ENCODE measurements at places on chromosomes 7 and 10. TPM values are rescaled to one million over a fixed set of nuclear protein-coding genes. Genes with fewer than 3 reads are reported as not detected.

DNA sequence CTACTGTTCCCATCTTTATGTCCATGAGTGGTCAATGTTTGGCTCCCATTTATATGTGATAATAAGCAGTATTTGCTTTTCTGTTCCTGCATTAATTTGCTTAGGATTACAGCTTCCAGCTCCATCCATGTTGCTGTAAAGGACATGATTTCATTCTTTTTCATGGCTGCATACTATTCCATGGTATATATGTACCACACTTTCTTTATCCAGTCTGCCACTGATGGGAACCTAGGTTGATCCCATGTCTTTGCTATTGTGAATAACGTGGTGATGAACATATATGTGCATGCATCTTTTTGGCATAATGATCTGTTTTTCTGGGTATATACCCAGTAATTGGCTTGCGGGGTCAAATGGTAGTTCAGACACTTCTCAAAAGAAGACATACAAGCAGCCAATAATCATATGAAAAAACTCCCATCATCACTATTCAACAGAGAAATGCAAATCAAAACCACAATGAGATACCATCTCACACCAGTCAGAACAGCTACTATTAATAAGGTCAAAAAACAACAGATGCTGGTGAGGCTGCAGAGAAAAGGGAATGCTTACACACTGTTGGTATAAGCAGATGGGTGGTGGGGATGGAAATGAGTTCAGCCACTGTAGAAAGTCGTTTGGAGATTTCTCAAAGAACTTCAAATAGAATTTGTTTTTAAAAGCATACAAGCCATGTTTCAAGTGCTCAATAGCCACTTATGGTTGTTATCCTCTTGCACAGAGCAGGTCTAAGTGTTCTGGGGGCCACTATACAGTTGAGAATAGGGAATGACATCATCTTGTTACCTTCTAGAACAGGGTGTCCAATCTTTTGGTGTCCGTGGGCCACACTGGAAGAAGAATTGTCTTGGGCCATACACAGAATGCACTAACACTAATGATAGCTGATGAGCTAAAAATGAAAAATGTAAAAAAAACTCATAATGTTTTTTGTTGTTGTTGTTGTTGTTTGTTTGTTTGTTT lies 23.2 kb upstream of the SDK1 start:
- DNase-seq = no peak

DNA sequence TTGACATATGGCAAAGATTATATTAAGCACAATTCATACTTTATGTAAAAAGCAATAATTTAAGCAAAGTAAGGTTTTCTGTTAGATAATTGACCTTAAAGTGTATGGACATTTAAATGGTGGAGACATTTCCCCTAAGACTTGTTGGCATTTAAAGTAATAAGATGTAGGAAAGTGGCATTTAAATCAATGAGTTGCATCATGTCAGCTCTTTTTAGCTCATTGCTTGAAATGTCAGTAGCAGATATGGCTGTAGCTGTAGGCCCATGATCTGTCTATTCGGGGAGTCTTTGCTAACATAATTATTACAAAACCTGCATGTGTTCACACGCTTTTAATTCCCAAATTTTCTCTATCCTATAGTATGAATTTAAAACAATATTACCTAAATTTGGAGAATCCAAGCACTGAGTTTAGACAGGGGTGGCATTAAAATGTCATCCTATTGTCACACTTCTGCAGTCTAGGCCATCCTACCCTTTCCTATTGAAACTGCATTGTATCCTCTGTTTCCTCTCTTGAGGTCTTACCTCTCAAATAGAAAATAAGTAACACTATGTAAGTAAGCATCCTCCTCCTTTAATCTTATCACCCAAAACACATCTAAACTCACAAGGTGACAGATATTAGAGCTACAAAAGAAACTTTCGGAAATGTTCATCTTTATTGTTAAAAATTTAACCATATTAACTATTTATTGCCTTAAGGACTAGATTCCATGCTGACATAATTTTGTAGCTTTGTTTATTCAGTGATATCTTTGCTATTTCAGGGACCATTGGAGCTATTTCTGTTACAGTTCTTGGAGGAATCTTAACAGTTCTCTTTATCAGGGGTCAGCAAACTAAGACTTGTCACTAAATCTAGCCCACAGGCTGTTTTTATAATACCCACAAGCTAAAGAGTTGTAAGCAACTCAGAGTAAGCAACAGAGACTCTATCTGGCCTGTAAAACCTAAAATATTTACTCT lies 91.2 kb downstream of the LCOR start:
- DNase-seq = no peak

DNA sequence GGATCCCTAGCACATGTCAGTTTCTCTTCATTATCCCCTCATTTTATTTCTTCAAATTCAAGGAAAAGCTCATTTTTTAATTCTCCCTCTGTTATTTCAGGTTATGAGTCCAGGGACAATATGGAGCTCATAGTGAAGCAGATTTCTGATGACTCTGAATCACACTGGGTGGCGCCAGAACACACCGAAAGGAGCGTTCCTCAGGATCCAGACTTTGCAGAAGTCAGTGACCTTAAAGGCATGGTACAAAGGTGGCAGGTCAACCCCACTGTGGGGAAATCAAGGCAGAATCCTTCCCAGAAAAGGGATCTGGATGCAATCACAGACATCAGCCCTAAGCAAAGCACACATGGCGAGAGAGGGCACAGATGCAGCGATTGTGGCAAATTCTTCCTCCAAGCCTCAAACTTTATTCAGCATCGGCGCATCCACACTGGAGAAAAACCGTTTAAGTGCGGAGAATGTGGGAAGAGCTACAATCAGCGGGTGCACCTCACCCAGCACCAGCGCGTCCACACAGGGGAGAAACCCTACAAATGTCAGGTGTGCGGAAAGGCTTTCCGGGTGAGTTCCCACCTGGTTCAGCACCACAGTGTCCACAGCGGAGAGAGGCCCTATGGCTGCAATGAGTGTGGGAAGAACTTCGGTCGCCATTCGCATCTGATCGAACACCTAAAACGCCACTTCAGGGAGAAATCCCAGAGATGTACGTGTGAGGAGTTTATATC lies 21.4 kb downstream of the ZKSCAN5 start:
- DNase-seq = no peak

- DNase-seq = peak; percentile 81
These were observed 130.9 kb upstream of the MKLN1 start for GRCh38 chr7:131196803-131197202.

- no peak for DNase-seq
These were observed 740.5 kb downstream of the SORCS1 start for GRCh38 chr10:106424054-106424453.

- DNase-seq = no peak
These were observed 63.1 kb downstream of the MALRD1 start for GRCh38 chr10:19111501-19112267.

GRCh38 chr7:94266238-94266644 lies 128.5 kb upstream of the COL1A2 start:
- no peak for DNase-seq

GRCh38 chr10:67807855-67808456 lies 30.0 kb downstream of the DNAJC12 start:
- DNase-seq = no peak

Gene FRMD4A
- 68.2 TPM for total RNA-seq

Gene SPDYE16
- total RNA-seq = 0.31 TPM

Gene TLX1
- not detected for total RNA-seq

Gene MYL7
- not detected for total RNA-seq

Gene HTRA1
- total RNA-seq = 86.0 TPM

Gene CPA2
- not detected for total RNA-seq

Gene CLEC5A
- total RNA-seq = 2.9 TPM
